ENCODE measurements at places on chromosomes 7 and 10.

DNA sequence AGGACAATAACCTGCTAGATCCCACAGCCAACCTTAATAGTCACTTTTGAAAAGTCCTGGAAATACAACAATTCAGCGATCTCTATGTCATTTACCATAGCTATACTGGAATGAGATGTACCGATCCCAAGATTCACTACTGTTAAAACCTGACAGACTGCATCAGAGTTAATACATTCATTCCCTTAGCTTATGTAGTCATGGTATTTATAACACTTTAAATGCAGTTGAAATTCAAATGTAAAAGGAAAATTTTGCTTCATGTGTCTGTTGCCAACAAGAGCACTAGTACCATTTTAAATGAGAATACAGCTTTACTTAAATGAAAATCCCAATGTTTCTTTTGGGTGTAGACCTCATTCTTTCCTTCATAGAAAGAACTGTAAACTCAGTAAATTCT, 11.1 kb upstream of the GGCT start:
- no peak for DNase-seq

- DNase-seq = no peak
Measured at GRCh38 chr7:149415391-149416071, 45.3 kb downstream of the ZNF777 start.

GRCh38 chr10:26516540-26517101, 78.5 kb downstream of the APBB1IP start:
- DNase-seq = no peak

DNA sequence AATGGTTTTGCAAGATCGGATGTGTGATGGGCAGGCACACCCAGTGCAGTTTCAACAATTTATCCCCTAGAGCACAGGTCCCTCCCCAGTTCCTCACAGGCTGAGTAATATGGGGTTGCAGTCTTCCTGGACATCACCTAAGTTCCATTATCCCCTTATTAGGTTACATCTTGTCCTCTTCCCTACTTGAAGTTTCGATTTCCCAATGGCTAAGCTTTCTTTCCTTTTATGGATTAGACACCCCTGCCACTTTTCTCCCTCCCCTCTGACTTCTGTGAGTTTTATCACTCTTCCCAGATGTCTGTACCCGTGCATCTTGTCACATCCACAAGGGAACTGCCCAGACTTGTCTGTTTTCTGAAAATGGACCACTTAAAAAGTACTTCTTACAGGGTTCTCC, 2.4 kb upstream of the NIPSNAP2 start:
- no peak for DNase-seq

GRCh38 chr10:131199646-131200045, 111.9 kb downstream of the TCERG1L start:
- no peak for DNase-seq

- DNase-seq = no peak
Measured at GRCh38 chr10:96229568-96230030, 41.8 kb downstream of the BLNK start.

DNA sequence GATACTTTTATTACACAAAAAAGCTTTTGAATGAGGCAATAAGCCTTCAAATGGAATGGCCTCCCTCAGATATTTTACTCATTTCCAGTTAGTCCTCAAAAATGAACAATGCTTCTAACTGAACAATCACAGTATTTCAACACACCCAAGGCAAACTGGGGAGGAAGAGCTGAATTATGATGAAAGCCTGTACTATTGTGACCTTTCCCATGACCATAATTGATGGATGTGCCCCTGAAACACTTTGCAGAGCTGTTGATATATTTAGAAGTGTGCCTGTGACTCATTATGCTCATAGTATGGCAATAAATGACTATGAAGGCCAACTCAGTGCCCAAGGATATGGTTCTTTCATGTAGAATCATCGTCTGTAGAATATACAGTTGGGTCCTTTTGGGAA, 248.1 kb downstream of the AHR start:
- no peak for DNase-seq

DNA sequence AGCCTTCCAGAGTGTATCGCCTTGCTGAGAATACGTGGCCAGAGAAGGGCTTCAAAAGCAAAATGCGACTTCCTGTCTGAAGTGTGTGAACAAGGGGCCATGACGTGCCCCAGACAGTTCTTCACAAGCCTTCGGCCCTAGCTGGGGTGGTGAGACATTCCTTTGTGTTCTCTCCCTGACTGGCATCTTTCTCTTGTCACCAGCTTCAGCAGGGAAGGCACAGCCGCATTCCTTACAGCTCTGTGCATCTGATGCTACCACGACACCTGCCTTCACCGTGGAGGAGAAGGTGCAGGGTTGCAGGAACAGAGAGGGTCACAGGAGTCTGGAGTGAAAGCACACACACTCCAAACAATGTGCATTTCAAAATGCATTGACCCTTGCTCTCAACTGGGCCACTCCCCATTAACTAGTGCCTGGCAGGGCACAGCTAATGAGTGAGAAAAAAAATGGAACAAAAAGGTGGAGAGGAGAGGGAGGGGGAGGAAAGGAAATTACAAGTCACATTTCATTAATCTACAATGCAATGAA, 93.4 kb downstream of the GPR26 start:
- no peak for DNase-seq

DNA sequence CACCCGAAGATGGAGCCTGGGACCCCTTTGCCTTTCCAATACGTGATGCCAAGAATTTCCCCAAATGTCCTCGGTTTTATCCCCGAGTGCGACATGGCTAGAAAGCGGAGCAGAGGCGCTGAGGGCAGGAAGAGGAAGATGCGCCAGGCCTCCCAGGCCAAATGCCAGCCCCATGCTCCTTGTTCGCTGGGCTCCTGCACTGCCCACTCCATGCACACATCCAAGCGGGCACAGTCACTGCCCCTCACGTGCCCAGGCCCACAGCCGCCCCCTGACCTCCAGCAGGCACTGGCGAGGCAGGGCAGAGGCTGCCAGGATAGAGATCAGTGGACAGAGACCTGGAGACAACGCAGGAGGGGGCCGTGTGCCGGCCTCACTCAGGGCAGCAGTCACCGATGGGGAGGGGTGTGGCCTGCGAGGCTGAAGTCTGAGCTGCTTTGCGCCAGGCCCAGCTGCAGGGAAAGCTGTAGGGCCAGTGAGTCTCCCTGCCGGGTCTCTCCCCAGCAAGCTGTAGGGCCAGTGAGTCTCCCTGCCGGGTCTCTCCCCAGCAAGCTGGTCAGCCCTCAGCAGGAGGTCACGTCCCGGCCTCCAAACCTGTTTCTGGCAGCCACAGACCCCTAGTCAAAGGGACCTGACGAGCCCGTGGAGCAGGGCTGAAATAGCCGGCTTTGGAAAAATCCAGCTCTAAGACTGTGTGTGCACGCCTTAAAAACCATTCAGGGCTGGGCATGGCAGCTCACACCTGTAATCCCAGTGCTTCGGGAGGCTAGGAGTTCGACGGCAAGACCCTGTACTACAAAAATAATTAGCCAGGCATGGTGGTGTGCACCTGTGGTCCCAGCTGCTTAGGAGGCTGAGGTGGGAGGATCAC, 100.6 kb upstream of the DIP2C start:
- DNase-seq = no peak

DNA sequence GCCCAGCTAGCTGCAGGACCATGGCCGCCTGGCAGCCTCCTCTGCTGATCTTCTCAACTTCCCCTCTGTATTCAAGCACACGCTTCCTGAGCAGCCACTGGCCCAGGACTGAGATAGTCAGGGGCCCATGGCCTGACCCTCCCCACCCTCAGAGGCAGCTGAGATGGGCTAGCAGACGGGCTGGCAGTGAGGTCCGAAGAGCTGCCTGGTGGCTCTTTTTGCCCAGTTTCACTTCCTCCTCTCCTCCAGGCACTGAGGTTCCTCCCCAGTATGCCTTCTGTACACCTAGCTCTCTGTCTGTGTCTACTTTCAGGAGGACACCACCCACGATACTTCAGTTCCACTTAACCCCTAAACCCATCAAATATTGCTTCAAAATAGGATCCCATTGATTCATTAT, 395.6 kb downstream of the TNS3 start:
- no peak for DNase-seq

- no peak for DNase-seq
Measured at GRCh38 chr10:80488539-80489066, 34.5 kb downstream of the TSPAN14 start.

DNA sequence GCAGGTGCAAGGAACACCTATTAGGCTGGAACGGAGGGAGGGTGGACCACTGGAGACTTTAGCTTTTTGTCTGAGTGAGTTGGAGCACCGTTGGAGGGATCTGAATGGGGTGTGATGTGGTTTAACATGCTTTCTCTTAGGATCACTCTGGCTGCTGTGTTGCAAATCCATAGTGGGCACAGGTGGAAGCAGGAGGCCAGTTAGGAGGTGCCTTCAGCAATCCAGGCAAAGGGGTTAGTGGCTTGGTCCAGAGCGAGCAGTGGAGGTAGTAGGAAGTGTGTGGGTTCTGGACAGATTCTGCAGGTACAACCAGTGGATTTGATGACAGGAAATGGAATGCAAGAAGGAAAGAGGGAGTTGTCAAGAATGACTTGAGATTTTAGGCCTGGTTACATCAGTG, 95.0 kb downstream of the MMRN2 start:
- DNase-seq = no peak

DNA sequence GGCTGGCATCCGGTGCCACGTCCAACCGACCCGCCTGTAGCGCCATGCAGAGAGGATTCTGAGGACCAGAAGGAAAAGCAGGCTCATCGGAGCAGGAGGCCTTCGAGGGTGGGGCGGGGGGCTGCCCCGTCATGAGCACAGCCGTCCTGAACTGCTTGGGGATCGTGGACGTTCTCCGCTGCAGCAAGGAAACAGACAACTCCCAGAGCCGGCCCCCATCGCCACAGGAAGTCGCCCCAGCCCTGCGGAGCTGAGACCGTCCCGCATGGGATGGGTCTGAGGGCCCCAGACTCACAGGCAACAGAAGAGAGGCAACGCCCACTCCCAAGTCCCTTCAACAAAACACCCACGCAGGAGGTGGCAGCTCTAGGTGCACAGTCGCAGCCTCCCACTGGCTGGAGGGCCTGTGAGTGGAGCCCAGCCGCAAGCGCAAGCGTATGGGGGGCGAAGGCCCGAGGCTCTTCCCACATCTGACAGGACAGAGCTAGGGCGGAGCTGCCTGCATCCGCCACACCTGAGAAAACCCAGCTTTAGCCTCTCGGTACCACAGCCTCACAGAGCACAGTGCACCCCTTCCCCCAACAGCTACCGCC, 64.7 kb upstream of the TNRC18 start:
- no peak for DNase-seq

GRCh38 chr10:96225119-96225518, 46.2 kb downstream of the BLNK start:
- no peak for DNase-seq

GRCh38 chr10:97810446-97810845, 38.6 kb upstream of the SFRP5 start:
- no peak for DNase-seq

- no peak for DNase-seq
Measured at GRCh38 chr7:17907014-17907413, 33.3 kb downstream of the SNX13 start.

DNA sequence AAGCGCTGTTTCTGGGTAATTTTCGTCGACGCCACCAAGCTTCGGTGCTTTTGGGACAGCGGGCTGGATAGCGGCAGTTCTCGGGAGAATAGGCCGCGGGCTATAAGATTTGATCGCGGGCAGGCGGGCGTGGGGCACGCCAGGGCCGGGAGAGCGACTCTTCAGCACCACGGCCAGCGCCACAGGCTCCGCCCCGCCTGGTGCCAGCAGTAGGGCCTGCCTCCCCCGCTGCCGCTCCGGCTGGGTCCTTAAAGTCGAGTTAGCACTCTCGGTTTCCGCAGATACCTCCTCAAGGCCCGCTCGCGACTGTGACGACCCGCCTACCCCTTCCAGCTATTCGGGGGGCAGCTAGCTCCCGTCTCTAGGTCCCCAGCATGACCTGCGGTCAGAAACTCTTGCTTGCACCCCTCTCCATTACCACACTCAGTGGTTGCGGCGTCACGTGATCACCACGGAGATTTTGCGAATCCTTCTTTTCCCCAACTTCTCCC, 9.4 kb downstream of the NXPH1 start:
- DNase-seq = no peak

GRCh38 chr10:33031171-33031570, 73.1 kb upstream of the ITGB1 start:
- DNase-seq = no peak

GRCh38 chr10:102476466-102477141, 25.3 kb upstream of the C10orf95 start:
- DNase-seq = no peak

GRCh38 chr7:18210377-18210776, 182.7 kb upstream of the PRPS1L1 start:
- DNase-seq = no peak

All from NCI-H2081 treated with DMSO at 0.1 percent for 48 hours (cell line).